ENCODE measurements at places on chromosomes 5 and 9. TPM values are rescaled to one million over a fixed set of nuclear protein-coding genes. Genes with fewer than 3 reads are reported as not detected.

ORM2 gene
- total RNA-seq, result 3.1 TPM

ZBED3 gene
- total RNA-seq, result 13.4 TPM

SPAAR gene
- 11.9 TPM for total RNA-seq

SAPCD2 gene
- total RNA-seq, result 0.86 TPM

EIF4EBP3 gene
- 19.3 TPM for total RNA-seq

PLAC8L1 gene
- total RNA-seq, result not detected

INSL6 gene
- not detected for total RNA-seq

SHOC1 gene
- total RNA-seq, result 0.15 TPM

SPINK6 gene
- total RNA-seq, result not detected

AFAP1L1 gene
- total RNA-seq, result 26.6 TPM

AK3 gene
- 40.4 TPM for total RNA-seq

IL5 gene
- not detected for total RNA-seq

MOB3B gene
- total RNA-seq, result 22.7 TPM

ADAMTS6 gene
- total RNA-seq, result 3.0 TPM

NR4A3 gene
- total RNA-seq, result 1.7 TPM

ISL1 gene
- 0.15 TPM for total RNA-seq

PTGS1 gene
- 14.9 TPM for total RNA-seq

DNA sequence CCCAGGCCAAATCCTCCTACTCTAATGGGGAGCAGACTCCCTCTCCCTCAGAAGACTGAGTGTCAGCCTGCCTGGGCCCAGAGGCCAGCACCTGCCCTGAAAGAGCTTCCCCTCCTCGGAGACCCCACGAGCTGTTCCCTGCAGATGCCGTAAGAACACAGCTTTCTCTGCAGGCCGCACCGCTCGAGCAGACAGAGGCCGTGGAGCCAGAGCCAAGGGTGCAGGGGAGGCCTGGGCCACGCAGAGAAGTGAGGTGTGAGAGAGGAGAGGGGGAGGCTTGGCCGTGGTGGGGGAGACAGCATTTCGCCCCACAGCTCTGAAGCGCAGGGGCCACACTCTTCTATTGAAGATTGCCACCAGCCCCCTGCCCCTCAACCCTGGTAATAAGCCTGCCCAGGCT lies 62.8 kb upstream of the GARNL3 start:
- no peak for DNase-seq

DNA sequence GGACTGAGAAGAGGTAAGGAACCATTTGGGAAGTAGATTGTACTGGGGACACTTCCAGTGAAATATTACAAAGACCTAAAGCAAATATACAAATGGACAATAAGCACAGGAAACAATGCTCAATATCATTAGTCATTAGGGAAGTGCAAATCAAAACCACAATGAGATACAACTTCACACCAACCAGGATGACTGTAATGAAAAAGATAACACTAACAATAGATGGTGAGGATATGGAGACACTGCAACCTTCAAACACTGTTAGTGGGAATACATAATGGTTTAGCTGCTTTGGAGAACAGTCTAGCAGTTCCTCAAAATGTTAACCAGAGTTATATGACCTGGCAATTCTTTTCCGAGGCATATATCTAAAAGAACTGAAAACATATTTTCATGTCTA lies 149.7 kb downstream of the TRPM3 start:
- DNase-seq, result no peak

DNA sequence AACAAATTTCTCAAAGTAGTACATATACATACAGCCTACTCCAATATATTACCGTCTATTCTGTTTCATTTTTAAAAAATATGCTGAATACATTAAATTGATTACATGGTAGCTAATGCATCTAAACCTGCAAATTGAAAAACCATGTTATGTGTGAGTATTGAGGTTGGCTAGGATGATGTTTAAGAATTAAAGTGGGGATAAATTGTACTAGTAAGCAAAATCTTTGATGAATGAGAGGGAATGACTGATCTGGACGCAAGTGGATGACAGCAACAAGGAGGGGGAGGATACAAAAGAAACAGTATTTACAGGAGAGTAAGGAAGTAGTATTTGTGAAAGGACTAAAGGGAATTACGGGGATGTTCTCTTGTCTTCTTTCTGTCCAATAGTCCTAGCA lies 37.4 kb downstream of the RAD50 start:
- DNase-seq, result no peak

- no peak for DNase-seq
These were observed 298.6 kb downstream of the PARP8 start for GRCh38 chr5:50964746-50965653.

DNA sequence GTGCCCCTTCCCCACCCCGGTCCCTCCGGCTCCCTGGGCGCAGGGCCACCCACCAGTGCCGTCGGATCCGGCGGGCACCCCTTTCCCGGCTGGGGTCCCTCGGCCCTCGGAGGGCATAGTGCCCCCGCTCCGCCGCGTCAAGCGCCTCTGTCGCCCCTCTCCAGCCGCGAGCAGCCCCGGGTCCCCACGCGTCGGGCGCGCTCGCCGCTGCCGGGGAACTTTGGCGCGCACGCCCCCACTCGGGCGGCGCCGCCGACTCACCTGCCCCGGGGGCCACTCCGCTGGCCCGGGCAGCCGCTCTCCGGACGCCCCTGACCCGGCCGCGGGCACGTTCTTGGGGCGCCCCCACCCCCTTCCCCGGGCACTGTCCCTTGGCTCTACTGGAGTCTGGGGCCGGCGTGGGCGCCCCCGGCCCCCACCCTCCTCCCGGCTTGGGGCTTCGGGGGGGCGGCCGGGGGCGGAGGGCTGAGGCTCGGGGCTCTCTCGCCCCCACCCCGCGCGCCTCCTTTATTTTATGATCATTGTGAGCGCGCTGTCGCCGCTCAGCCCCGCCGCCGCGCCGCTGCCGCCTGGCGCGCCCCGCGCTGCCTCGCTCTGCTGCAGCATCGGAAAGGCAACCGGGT lies 1.1 kb upstream of the FAM78A start:
- no peak for DNase-seq

DNA sequence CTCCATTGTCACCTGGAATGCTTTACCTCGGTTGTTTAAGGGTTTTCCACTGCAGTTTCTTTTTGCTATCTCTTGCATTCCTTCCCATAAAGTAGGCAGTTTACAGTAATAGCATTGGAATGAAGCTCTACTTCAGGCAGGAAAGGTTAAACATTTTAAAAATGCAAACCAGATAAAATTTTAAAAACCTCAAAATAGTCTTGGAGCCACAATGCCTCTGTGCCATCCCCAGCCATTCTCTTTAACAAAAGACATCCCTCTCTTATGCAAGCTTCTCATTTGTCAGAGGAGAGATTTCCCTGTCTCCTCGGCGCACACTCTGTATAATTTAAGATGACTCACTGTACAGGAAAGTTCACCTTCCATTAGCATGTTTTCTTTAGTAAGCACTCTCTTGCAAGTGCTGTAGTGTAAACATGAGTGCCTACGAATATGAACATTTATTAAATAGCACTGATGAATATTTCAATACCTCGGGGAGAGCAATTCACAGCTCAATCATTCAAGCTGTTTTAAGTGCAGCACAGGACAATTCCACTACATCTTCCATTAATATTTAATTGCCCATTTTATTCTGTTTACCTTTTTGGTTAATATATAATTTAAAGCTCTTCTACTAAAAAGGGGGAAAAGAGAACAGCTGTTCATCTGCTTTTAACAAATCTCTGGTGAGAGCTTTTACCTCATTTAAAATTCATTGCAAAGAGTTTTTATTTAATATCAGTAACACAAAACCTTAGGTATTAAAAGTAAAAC lies 343.6 kb downstream of the SPATA31D1 start:
- DNase-seq, result no peak

DNA sequence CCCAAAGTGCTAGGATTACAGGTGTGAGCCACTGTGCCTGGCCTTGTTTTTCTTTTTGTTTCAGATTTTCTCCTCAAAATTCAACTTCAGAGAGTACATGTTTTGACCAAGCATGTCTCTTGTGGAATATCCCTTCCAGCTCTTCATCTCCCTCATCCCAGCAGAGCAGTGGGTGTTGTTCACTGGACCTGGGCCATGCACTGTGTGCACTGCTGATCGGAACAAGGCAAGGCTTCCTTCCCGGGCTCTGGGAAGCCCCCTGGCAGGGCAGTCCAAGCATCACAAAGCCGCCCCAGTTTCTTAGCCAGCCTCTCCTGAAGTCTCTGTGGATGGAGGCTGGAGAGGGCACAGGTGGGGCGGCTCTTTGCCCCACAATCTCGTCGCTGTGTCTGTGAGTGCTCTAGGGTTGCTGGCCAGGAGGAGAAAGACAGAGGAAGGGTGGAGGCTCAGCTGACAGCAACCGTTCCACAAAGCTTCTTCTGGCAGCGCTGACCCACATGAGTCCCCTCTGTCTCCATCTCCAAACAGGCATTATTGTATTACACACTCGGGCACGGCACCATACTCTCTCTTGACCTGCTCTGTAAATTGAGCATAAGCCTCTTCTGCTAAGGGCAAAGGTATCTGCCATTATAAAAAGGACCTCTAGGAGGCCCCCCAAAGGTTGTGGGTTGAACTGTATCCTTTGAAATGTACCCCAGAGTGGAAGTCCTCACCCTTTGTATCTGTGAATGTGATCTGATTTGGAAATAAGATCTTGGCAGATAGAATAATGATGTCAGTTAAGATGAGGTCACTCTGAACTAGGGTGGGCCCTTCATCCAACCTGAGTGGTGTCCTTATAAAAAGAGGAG lies 89.6 kb downstream of the TARS1 start:
- DNase-seq, result no peak

GRCh38 chr5:160772854-160773253 lies 79.2 kb downstream of the ATP10B start:
- no peak for DNase-seq

- no peak for DNase-seq
These were observed 154.0 kb downstream of the FBN2 start for GRCh38 chr5:128384068-128384467.

- no peak for DNase-seq
These were observed 53.1 kb upstream of the TGFBR1 start for GRCh38 chr9:99051851-99052250.

GRCh38 chr5:56565644-56566043 lies 249.7 kb upstream of the MAP3K1 start:
- DNase-seq, result no peak

GRCh38 chr9:99211746-99212145 lies 10.0 kb downstream of the ALG2 start:
- no peak for DNase-seq

- DNase-seq, result peak; percentile 20
These were observed 82.6 kb upstream of the LMX1B start for GRCh38 chr9:126531035-126531571.

DNA sequence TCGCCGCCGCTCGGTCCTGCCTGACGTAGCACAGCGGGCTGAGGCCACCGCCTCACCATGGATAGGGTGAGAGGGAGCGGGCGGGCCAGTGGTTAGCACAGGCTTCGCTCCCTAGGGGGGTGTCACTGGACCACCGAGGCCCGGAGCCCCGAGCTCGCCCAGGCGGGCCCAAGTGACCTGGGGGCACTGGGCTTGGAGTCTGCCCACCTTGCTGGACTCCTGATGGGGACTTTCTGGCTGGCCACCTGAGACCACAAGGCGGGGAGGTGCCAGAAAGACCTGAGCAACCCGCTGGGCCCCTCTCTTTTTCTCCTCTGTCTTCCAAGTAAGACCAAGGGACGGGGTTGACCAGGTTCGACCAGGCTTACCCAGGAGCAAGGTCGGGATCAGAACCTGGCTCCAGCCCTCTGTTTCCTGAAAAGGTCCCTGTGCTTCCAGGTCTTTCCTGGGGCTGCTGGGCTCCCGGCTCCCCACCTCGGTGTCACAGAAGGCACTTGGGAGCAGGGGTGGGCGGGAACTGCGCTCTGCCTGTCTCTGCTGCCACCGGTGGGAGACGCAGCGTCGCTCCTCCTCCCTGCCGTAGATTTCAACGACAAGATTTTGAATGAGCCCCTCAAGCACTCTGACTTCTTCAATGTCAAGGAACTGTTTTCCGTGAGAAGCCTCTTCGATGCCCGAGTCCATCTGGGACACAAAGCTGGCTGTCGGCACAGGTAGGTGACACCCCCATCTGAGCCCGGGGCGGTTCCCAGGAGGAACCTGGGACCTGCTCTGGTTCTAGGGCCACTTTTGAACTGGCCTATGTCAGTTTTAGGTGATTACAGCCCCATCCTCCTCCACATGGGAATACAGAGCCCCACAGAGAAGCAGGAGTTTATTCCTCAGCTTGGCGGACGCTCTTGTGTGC lies 1.0 kb downstream of the MRPS2 start:
- peak; percentile 79 for DNase-seq

DNA sequence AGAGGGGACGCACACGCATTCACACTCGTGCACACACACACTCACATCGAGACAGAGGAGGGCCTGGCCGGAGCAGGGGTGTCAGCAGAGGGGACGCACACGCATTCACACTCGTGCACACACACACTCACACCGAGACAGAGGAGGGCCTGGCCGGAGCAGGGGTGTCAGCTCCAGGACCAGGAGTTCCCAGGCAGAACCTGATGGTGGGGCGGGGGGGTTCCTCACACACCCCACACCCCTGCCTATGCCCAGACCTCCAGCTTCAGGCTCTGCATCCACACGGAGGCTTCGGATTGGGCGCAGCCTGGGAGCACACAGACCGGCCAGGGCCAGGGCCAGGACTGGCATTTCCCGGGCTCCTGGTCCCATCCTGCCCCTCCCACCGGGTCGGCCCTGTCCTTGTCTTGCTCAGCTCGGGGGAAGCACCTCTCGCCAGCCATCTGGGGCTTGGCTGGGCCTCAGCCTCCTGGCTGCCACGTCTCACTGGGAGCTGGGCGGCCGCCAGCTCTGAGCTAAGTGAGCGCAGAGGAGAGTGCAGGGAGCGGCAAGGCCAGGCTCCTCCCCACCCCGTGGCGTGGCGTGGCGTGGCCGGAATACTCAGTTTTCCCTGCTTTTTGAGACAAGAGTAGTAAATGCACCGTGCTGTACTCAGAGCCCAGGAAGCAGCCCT lies 31.3 kb downstream of the ADAMTS2 start:
- DNase-seq, result peak; percentile 60

GRCh38 chr5:1239505-1240251 lies 14.5 kb downstream of the SLC6A18 start:
- no peak for DNase-seq

DNA sequence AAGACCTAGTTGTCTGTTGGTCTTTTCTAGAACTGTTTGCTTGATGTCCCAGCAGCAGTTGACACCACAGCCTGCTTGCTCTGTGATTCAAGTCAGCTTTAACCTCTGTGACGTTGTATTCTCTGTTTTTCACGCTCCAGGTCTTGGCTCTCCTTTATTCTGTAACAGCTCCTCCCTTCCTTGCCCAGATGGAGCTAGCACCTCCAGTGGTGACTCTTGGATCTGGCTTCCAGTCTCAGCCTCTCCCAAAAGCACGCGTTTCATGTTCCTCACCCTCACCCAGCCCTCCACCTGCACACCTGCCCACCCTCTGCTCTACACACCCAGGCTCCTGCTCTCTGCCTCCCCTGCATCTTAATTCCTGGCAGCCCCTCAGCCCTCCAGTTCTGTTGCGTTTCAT lies 50.6 kb downstream of the DMRT1 start:
- no peak for DNase-seq

DNA sequence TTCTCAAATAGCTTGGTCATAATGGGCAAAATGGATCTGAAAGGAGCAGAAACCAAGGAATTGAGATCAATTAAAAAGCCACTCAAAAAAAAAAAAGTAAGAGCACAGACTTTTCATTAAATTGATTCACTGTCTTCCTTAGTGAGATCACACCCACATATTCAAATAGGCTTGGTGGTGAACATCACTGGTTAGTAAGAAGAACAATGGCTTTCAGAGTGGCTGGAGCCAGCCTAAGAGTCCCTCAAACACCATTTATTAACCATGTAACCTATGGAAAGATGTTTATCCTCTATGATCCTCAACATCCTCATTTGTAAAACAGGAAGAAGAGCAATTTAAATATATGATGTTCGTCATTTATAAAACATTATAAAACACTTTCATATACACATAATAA lies 12.4 kb downstream of the CCDC112 start:
- DNase-seq, result no peak

Data from lower lobe of right lung (tissue), 2 donors.